ENCODE measurements at places on chromosomes 11 and 22. TPM values are rescaled to one million over a fixed set of nuclear protein-coding genes. Genes with fewer than 3 reads are reported as not detected.

DNA sequence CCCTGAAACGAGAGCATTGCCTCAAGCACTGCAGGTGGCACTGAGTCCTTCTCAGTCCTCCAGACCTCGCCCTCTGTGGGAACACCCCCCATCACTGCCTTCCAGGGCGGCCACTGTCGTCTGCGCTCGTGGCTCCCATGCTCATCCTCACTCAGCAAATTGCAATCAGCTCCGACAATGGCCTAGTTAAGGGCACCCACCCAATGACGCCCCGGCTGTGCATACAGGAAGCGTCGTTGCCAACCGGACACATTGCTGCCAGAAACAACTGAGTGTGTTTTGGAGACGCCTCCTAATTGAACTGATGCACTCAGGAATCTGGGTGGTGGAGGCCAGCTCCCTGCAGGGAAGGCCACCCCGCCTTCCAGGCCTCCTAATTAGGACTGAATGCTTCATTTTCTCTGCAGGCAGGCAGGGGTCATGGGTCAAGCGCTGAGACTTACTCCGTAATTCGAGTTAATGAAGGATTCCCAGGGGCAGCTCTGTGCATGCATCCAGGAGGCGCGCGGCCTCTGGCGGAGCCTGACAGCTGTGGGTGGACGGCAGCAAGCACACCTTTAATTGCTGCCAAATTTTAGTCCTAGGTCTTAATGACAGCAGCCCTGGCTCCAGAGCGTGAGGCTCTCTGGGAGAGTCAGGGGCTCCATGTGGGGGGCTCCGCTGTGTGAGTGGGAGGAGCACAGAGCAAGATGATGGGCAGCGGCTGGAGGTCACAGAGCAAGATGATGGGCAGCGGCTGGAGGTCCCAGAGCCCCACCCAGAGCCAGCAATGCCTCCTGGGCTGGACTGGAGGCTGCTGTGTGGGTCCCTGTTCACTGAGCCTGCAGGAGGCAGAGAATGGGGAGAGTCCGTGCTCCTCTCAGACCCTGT lies 199.0 kb downstream of the BRD1 start:
- no peaks in the 10 kb centered on the region for H3K36me3 ChIP-seq
- no peak overlapping the region for H3K4me3 ChIP-seq
- H3K27ac ChIP-seq = no peak overlapping the region
- peaks cover 4% of the 10 kb centered on the region for H3K27me3 ChIP-seq
- DNase-seq = no peak

- peaks cover 8% of the 10 kb centered on the region for H3K4me1 ChIP-seq
- no peak for DNase-seq
- no peak within 1 kb of the TSS for H3K27ac ChIP-seq
- peak within 1 kb of the TSS; percentile 79 for H3K4me3 ChIP-seq
- H3K36me3 ChIP-seq = no peaks in the 10 kb centered on the region
- H3K27me3 ChIP-seq = peaks cover 41% of the 10 kb centered on the region
These were observed at the start of gene GAL for GRCh38 chr11:68684385-68685356. Gene GAL, plus strand, starts transcription at chr11:68684544. Its CDS starts 380 bp downstream, at chr11:68684924.

DNA sequence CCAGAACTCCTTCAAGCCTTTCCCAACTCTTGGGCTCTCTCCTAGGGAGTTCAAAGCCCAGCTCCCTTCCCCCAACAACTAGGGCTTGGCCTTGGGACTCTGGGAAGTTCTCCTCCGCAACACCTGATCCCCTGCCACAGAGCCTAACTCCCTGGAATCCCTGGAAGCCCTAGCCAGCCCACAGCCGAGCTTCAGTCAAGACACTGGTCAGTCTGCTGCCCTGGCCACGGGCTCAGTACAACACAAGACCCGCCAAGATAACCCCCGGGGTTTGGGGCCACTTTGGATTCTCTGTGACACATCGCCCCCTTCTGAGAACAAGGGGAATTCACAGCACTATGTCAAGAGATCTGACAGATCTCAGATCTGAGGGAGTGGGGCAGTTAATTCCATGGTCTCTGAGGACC lies 58.3 kb downstream of the SLC22A12 start:
- H3K27ac ChIP-seq = no peak overlapping the region
- peaks cover 18% of the 10 kb centered on the region for H3K27me3 ChIP-seq
- DNase-seq = no peak
- H3K4me3 ChIP-seq = peak overlapping the region; percentile 38
- H3K36me3 ChIP-seq = no peaks in the 10 kb centered on the region
- H3K4me1 ChIP-seq = peaks cover 9% of the 10 kb centered on the region

- no peak overlapping the region for H3K27ac ChIP-seq
- peaks cover 14% of the 10 kb centered on the region for H3K36me3 ChIP-seq
- H3K4me3 ChIP-seq = no peak overlapping the region
- no peaks in the 10 kb centered on the region for H3K27me3 ChIP-seq
- no peaks in the 10 kb centered on the region for H3K4me1 ChIP-seq
These were observed 60.0 kb downstream of the DKK3 start for GRCh38 chr11:11948242-11948947.

Gene MFRP
- total RNA-seq = not detected

GRCh38 chr11:102680945-102681344 lies 24.6 kb downstream of the MMP27 start:
- no peak overlapping the region for H3K27ac ChIP-seq
- no peaks in the 10 kb centered on the region for H3K36me3 ChIP-seq
- H3K4me3 ChIP-seq = no peak overlapping the region
- H3K4me1 ChIP-seq = peaks cover 3% of the 10 kb centered on the region
- no peak for DNase-seq

DNA sequence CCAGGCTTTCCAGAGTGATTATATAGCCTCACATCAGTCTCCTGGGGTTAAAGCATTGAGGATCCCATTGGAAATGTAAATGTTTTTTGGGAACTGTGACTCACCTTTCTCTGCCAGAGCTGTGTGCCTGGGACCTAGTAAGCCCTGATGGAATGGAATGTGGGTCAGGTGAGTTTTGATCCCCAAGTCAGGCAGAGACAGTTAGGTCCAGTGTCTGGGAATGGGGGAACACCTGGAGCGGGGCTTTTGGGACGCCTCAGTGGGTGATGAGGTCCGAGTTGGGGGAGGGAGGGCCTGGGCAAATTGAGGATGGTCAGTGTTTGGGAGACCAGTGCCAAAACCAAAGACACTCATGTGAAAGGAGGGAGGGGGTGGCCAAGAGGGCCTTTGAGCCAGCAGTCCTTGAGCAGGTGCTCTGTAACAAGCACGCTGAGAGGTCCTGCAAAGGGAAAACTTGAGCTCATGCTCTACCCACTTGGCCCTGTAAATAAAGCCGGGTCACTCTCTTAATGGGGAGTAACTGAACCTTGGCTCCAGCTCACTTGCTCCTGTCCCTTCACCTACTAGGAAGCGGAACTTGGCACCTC lies 104.7 kb downstream of the NAV2 start:
- H3K36me3 ChIP-seq = peaks cover 3% of the 10 kb centered on the region
- peaks cover 48% of the 10 kb centered on the region for H3K4me1 ChIP-seq
- DNase-seq = peak; percentile 67
- H3K27ac ChIP-seq = peak overlapping the region; percentile 97

Gene OR6M1
- not detected for total RNA-seq

Gene NLRP6
- not detected for total RNA-seq

Gene SLC22A6
- not detected for total RNA-seq

Gene TMEM191C
- total RNA-seq = 0.74 TPM

Gene CENATAC
- total RNA-seq = 33.1 TPM

GRCh38 chr11:61516675-61517572 lies 8.4 kb downstream of the LRRC10B start:
- no peaks in the 10 kb centered on the region for H3K27me3 ChIP-seq
- H3K4me3 ChIP-seq = no peak overlapping the region
- no peak overlapping the region for H3K27ac ChIP-seq
- peaks cover 41% of the 10 kb centered on the region for H3K4me1 ChIP-seq
- DNase-seq = peak; percentile 96
- no peaks in the 10 kb centered on the region for H3K36me3 ChIP-seq

Gene CD3D
- not detected for total RNA-seq

DNA sequence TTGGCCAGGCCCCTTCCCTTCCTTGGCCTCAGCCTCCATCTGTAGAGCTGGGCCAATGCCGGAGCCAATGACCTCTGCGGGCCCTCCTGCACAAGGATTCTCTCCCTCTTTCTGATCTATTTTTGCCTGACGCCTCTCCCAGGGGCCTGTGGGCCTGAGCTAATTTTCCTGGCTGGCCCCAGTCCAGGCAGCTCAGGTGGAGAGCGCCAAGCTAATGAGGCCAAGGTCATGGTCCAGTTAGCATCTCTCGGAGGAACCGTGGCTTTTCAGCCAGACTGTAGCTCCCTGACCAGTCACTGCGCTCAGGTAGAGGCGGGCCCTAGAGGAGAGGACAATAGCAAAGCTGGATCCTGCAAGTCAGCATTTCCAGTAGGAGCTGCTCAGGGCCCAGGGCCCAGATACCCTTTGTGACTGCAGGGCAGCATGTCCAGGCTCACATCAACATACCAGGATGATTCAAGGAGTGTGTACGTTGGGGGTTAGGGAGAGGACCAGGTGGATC lies 43.5 kb downstream of the APOL3 start:
- no peak overlapping the region for H3K4me3 ChIP-seq
- H3K36me3 ChIP-seq = no peaks in the 10 kb centered on the region
- no peaks in the 10 kb centered on the region for H3K4me1 ChIP-seq
- DNase-seq = no peak
- H3K27me3 ChIP-seq = no peaks in the 10 kb centered on the region

DNA sequence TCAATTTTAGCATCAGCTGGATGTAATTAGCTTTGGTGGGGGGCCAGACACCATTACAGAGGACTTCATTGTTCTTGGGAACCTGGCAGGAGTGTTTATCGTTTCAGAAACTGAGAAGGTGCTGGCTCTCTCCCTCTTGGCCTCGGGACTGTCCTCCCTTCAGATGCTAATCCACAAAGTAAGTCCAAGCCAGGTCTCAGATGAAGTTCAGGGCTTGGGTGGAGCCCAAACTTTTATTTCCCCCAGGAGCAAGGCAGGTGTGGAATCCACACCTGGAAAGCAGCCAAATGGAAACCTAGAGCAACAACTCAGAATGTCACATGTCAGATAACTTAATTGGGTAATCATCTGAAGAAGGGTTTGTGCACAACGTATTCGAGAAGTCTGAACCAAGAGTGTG lies 119.2 kb downstream of the ME3 start:
- H3K4me3 ChIP-seq = no peak overlapping the region
- no peaks in the 10 kb centered on the region for H3K27me3 ChIP-seq
- no peaks in the 10 kb centered on the region for H3K4me1 ChIP-seq

- no peaks in the 10 kb centered on the region for H3K27me3 ChIP-seq
- peaks cover 9% of the 10 kb centered on the region for H3K4me1 ChIP-seq
- DNase-seq = no peak
- H3K36me3 ChIP-seq = no peaks in the 10 kb centered on the region
- H3K4me3 ChIP-seq = no peak overlapping the region
These were observed 28.8 kb downstream of the TOB2 start for GRCh38 chr22:41417622-41418390.
